Caki2 (cell line): ENCODE measurements at places on chromosomes 3 and 15. TPM values are rescaled to one million over a fixed set of nuclear protein-coding genes. Genes with fewer than 3 reads are reported as not detected.

Gene CDCP1
- 11.3 and 11.4 TPM in 2 replicates for total RNA-seq

DNA sequence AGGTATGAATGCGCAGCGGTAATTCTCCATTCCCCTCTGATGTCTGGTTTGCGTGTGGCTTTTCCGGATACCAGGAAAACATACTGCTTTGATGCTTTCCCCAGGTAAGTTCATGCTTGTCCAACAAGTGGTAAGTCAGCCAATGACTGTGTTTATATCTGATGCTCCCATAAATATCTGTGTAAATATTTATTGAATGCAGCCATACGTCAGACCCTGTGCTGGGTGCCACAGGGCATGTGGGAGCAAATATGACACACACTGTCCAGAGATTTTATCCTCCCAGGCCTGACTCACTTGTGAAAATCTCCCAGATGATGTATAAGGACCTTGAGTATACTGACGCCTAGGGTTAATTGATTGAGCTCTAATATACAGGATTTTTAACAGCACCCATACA, 29.6 kb upstream of the CEMIP start:
- DNase-seq, result no peak

DNA sequence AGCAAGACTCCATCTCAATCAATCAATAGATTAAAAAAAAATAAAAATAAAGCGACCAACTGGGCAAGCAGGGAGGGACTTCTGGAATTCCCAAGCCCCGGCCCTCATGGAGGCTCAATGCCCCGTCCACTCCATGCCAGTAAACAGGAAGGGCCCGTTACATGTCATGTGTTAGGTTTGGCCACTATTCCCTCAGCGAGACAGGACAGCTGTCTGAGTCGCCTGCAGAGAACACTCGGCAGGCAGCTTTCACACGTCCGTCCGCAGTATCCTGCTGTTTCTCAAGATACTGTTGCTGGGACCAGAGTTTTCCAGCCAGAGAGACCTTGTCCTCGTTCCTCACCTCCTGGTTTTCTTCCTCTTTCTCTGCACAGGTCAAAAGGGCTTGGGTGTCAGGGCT, 18.0 kb downstream of the TMEM44 start:
- no peak for DNase-seq

- DNase-seq, result no peak
Observed at GRCh38 chr15:31302778-31303725, 23.6 kb upstream of the KLF13 start.
